Tibial nerve (tissue), 4 donors: ENCODE measurements at places on chromosomes 4 and X. TPM values are rescaled to one million over a fixed set of nuclear protein-coding genes. Genes with fewer than 3 reads are reported as not detected.

DNA sequence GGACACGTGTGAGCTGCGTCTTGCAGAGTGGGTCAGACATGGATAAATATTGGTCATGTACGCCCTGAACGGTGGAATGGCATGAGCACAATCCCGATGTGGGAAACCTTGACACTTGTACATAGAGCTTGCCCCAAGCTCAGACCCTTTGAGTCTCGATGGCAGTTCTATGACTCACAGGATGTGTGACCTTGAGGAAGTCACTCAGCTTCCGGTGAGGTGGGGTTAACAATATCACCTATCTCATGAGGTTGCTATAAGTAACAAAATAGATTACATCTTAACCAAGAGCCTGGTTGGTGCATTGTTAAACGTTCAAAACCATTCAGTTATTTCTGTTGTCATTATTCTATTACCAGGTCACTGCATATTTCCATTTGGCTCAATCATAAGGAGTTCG lies 109.1 kb upstream of the TBL1X start:
- H3K36me3 ChIP-seq = no peaks in the 10 kb centered on the region
- no peak overlapping the region for H3K27ac ChIP-seq
- H3K4me3 ChIP-seq = no peak overlapping the region

The PGK1 gene
- 153 TPM for total RNA-seq

DNA sequence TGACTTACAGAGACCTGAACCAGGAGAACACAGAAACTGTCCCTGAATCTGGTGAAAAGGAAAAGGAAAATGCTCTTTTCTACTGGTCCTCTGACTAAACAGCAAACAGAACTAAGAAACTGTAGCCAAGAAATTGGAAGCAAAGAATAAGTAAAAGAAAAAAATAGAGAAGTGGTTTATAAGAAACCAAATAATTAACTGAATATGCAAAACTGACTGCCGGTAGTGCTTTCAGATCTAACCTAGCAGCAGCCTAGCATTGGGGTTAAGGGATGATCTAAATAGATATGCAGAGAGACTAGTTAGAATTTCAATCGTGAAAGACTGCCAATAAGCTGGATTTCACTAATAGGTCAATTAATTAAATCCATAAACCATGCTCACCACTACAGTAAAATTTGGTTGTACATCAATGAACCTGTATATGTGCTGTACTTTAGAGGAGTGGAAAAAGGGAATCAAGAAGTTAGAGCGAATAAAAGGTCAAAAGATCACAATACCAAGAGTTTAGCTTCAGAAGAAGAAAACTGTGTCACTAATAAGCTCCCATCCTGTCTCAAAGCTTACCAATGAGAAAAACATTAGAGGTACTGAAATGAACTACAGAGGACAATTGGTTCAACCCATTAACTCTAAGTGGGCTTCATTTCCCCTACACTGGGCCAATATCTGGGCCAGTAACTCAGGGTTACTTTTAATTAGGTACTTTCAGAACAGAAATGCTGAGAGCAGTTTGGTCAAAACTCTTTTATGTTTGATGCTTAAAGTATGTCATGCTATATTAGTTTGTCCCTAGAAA lies 53.6 kb downstream of the KLHL13 start:
- DNase-seq = no peak
- no peaks in the 10 kb centered on the region for H3K36me3 ChIP-seq
- no peaks in the 10 kb centered on the region for H3K27me3 ChIP-seq
- no peaks in the 10 kb centered on the region for H3K4me1 ChIP-seq

GRCh38 chrX:124462931-124463330 lies 116.6 kb downstream of the SH2D1A start:
- DNase-seq = no peak
- H3K27ac ChIP-seq = no peak overlapping the region
- no peaks in the 10 kb centered on the region for H3K36me3 ChIP-seq
- no peak overlapping the region for H3K4me3 ChIP-seq

The NOX1 gene
- total RNA-seq = not detected

DNA sequence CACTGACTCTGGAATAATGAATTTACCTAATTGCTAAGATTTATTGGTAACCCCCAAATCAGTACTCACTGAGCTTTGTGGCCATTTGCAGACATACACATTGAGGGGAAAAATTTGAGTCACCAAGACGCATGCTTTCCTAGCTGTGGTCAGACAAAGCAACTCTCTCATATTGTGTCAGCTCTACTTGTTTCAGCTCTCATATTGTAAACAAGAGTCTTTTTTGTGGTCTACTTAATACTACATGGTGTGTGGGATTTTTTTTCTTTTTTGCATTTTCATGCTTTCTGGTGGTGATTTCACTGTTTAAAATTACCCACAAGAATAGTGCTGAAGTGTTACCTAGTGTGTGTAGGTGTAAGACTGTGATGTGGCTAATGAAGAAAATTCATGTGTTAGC lies 428.2 kb upstream of the GALNT7 start:
- H3K36me3 ChIP-seq = no peaks in the 10 kb centered on the region
- DNase-seq = no peak
- H3K27me3 ChIP-seq = no peaks in the 10 kb centered on the region
- no peaks in the 10 kb centered on the region for H3K4me1 ChIP-seq

GRCh38 chr4:123418351-123418931 lies 21.8 kb downstream of the SPRY1 start:
- DNase-seq = no peak
- H3K4me1 ChIP-seq = no peaks in the 10 kb centered on the region
- no peaks in the 10 kb centered on the region for H3K36me3 ChIP-seq
- no peak overlapping the region for H3K4me3 ChIP-seq

- no peaks in the 10 kb centered on the region for H3K36me3 ChIP-seq
- no peak for DNase-seq
- no peaks in the 10 kb centered on the region for H3K27me3 ChIP-seq
- H3K4me1 ChIP-seq = no peaks in the 10 kb centered on the region
- H3K27ac ChIP-seq = no peak overlapping the region
- H3K4me3 ChIP-seq = no peak overlapping the region
Observed at GRCh38 chrX:43016021-43016420, 238.1 kb upstream of the PPP1R2C start.

DNA sequence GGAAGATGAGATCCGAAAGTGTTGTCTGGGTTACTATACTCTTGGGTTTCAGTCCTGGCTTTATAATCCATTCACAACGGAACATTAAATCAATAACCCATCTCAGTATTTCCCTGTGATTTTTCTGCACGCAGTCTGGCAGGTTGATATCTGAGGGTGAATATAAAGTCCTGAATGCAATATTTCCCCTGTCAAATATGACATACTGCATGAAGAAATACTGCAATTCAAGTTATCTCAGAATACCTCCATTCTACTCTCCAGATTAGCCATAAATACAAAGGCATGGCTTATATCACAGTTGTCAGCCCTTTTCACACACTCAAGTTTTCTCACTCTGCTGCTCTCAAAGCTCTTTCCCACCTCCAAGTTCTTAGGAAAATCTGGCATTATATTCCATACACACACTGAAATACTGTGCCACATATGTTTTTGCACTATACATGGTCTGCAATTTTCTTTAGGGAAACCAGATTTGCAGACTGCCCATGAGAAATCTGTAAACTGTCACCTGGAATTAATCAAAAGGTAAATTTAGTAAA lies 64.7 kb downstream of the WDFY3 start:
- no peaks in the 10 kb centered on the region for H3K27me3 ChIP-seq
- no peaks in the 10 kb centered on the region for H3K36me3 ChIP-seq
- no peak overlapping the region for H3K27ac ChIP-seq
- H3K4me3 ChIP-seq = no peak overlapping the region

- H3K4me1 ChIP-seq = no peaks in the 10 kb centered on the region
- H3K36me3 ChIP-seq = no peaks in the 10 kb centered on the region
- no peak overlapping the region for H3K27ac ChIP-seq
- H3K4me3 ChIP-seq = no peak overlapping the region
Observed at GRCh38 chr4:90443231-90443630, 316.0 kb downstream of the CCSER1 start.

- no peaks in the 10 kb centered on the region for H3K36me3 ChIP-seq
- no peak overlapping the region for H3K27ac ChIP-seq
- no peak overlapping the region for H3K4me3 ChIP-seq
- H3K4me1 ChIP-seq = no peaks in the 10 kb centered on the region
- no peak for DNase-seq
- H3K27me3 ChIP-seq = peaks cover 6% of the 10 kb centered on the region
Observed at GRCh38 chrX:8748855-8749254, 16.9 kb upstream of the ANOS1 start.

DNA sequence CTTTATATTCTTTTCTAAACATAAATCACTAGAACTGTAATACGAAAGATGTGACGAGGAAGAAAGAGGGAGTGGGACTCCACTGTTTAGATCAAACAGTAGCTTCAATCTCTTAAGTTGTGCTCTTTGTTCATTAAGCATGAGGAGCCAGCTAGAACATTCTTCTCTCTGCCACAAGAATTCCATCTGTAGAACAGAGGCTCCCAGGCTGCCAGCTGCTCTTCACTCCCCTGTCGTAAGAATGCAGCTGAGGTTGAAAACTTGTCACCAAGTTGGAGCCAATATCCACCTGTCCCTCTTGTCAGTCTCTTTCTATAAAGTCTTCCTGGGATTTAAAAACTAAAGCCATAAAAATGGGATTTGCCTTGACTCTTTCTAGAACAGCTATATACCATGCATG lies 65.0 kb upstream of the SEC24B start:
- no peaks in the 10 kb centered on the region for H3K4me1 ChIP-seq
- H3K36me3 ChIP-seq = no peaks in the 10 kb centered on the region
- H3K4me3 ChIP-seq = no peak overlapping the region

- H3K27ac ChIP-seq = no peak overlapping the region
- no peaks in the 10 kb centered on the region for H3K36me3 ChIP-seq
- no peaks in the 10 kb centered on the region for H3K4me1 ChIP-seq
- H3K27me3 ChIP-seq = no peaks in the 10 kb centered on the region
- no peak for DNase-seq
- no peak overlapping the region for H3K4me3 ChIP-seq
Observed at GRCh38 chr4:173002830-173003561, 165.6 kb upstream of the GALNT7 start.

The SMR3B gene
- total RNA-seq = not detected

GRCh38 chr4:43763029-43763610 lies 685.5 kb downstream of the KCTD8 start:
- H3K4me1 ChIP-seq = no peaks in the 10 kb centered on the region
- no peak overlapping the region for H3K27ac ChIP-seq
- no peaks in the 10 kb centered on the region for H3K27me3 ChIP-seq
- no peaks in the 10 kb centered on the region for H3K36me3 ChIP-seq

- H3K4me1 ChIP-seq = no peaks in the 10 kb centered on the region
- no peaks in the 10 kb centered on the region for H3K36me3 ChIP-seq
- H3K27ac ChIP-seq = no peak overlapping the region
- no peaks in the 10 kb centered on the region for H3K27me3 ChIP-seq
- no peak for DNase-seq
- H3K4me3 ChIP-seq = no peak overlapping the region
Observed at GRCh38 chrX:7946960-7947359, 19.7 kb upstream of the PNPLA4 start.

The FGF13 gene
- 5.7 TPM for total RNA-seq

GRCh38 chr4:100070868-100071267 lies 119.4 kb downstream of the DDIT4L start:
- H3K27ac ChIP-seq = no peak overlapping the region
- DNase-seq = no peak
- H3K4me3 ChIP-seq = no peak overlapping the region
- no peaks in the 10 kb centered on the region for H3K27me3 ChIP-seq

The MAGEA2B gene
- total RNA-seq = not detected

The ARAP2 gene
- total RNA-seq = 37.5 TPM

The MBNL3 gene
- 19.0 TPM for total RNA-seq

The FIP1L1 gene
- 51.0 TPM for total RNA-seq

- no peak overlapping the region for H3K4me3 ChIP-seq
- no peaks in the 10 kb centered on the region for H3K4me1 ChIP-seq
- no peak for DNase-seq
- no peaks in the 10 kb centered on the region for H3K36me3 ChIP-seq
- H3K27me3 ChIP-seq = no peaks in the 10 kb centered on the region
- H3K27ac ChIP-seq = no peak overlapping the region
Observed at GRCh38 chrX:139508099-139508498, 22.4 kb upstream of the F9 start.

GRCh38 chr4:155907556-155907955 lies 4.1 kb downstream of the TDO2 start:
- no peaks in the 10 kb centered on the region for H3K4me1 ChIP-seq
- no peak overlapping the region for H3K4me3 ChIP-seq
- no peak overlapping the region for H3K27ac ChIP-seq
- no peaks in the 10 kb centered on the region for H3K36me3 ChIP-seq
- H3K27me3 ChIP-seq = no peaks in the 10 kb centered on the region
- DNase-seq = no peak

- H3K4me1 ChIP-seq = no peaks in the 10 kb centered on the region
- H3K36me3 ChIP-seq = no peaks in the 10 kb centered on the region
- no peaks in the 10 kb centered on the region for H3K27me3 ChIP-seq
- H3K4me3 ChIP-seq = no peak overlapping the region
Observed at GRCh38 chr4:174053895-174054294, 229.6 kb downstream of the FBXO8 start.

The MXRA5 gene
- 1.8 TPM for total RNA-seq

GRCh38 chrX:37716602-37717001 lies 31.0 kb downstream of the XK start:
- H3K27me3 ChIP-seq = peaks cover 5% of the 10 kb centered on the region
- H3K4me1 ChIP-seq = no peaks in the 10 kb centered on the region
- DNase-seq = no peak
- H3K4me3 ChIP-seq = no peak overlapping the region

The FAM9B gene
- total RNA-seq = not detected

DNA sequence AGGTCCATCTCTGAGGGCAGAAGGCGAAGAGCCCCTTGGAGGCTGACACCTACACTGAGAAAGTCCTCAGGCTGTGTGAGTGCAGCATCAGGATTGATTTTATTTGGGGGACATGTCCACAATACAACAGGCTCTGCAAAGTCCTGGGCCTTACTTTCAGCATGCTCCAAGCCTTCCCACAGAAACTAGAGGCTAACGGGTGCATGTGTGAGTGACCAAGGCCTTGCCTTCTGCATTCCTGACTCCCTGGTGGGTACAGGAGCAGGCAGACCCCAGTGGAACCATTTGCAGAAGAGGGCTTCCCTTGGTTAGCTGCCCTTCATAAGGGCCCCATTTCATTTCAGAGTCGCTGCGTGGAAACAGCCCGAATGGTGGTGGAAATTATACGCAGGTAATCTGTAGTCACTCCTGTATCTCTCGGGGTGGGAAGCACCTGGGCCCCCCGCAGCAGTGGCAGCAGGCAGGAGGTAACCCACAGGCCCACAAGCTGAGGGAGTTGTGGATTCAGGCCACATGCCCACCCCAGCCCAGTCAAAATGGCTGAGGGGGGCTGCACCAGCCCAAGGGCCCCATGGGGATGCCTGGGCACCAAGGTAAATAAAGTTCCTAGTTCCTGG lies 37.7 kb downstream of the NSG1 start:
- no peak overlapping the region for H3K27ac ChIP-seq
- H3K27me3 ChIP-seq = no peaks in the 10 kb centered on the region
- H3K4me1 ChIP-seq = no peaks in the 10 kb centered on the region

DNA sequence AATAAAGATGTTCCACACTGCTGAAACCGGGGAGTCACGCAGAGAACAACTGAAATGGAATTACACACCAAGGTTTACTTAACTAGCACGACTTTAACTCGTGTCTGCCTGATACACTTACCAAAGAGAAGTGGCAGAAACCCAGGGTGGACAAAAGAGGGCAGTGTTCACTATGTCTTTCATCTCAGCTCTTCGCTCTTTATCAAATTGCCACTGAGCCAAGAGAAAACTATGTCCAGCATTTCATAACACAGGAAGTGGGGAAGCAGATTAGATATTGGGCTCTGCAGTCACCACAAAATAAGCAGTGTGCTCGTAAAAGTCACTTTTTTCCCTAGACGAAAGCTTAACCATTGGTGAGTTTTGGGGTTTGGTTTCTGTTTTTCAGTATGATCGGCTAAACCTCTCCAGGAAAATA lies 155.7 kb downstream of the CHIC2 start:
- H3K4me3 ChIP-seq = no peak overlapping the region
- no peak for DNase-seq
- H3K36me3 ChIP-seq = no peaks in the 10 kb centered on the region
- peaks cover 11% of the 10 kb centered on the region for H3K27me3 ChIP-seq
- H3K4me1 ChIP-seq = peaks cover 42% of the 10 kb centered on the region
- no peak overlapping the region for H3K27ac ChIP-seq
